Activated naive CD4-positive, alpha-beta T cell treated with anti-CD3 and anti-CD28 coated beads, Interleukin-2, amount 50 U/mL, for 72 hours (primary cell): ENCODE measurements at places on chromosomes 1 and 21.

DNA sequence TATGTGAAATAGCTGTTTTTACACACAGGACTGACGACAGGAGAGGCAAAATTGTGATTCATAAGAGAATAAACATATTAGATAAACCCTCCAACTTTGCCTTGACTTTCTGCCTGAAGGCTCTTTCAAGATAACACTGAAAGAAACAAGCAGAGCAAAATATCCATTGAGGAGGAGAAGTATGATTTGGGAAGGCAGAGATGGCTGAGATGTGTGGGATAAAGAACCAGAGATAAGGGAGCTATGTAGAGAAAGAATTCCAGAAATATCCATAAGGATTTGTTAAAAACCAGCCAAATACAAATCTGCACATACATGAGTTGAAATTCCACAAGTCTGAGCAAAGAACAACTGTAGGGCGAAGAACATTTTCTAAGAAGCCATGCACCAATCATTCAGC is 1064.7 kb downstream of the PLA2G4A start:
- DNase-seq, result no peak

- no peak for DNase-seq
Measured at GRCh38 chr1:26132128-26132833, 20.7 kb downstream of the PDIK1L start.

DNA sequence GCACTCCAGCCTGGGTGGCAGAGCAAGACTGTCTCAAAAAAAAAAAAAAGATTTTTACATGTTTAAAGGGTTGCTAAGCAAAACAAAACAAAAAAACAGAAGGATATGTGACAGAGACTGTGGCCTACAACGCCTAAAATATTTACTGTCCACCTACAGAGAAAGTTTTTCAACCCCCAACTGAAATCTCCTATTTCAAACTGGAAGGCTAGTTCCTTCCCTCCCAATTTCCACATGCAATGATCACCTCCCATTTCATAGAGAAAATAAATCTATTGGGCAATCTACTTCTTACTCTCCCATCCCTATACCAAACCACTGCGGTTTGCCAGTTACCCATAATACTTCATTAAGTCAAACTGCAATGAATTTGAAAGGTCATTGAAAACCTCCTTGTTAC is 74.2 kb downstream of the ST3GAL3 start:
- no peak for DNase-seq

DNA sequence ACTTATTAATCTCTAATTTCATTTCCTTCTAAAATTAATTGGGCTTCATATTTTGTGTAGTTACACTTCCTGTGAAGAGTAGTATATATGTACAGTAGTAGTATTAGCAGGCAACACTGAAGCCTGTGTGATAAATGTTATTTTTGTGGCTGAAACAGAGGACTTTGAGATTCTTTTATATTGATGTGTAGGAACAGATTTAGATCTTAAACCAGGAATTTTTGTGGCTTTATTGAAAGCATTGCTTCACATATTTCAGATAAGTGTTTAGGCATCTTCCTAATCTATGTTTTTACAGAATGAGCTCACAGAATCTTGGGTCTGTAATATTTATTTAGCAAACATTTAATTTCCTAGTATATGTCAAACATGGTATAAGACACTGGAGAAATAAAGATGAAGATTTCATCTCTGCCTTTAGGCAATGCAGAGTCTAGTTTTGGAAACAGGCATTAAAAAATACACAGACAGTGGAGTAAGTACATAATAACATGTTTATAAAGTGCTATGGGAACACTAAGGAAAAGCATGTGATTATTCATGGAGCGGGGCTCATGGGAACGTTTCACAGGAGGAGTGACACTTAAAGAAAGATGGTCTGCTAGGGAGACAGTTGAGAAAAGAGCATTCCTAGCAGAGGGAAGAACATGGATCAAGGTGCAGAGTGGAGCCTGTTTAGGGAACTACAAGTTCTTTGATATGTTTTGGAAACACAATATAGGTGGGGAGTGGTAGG is 52.7 kb downstream of the MIGA1 start:
- DNase-seq, result no peak

GRCh38 chr1:114467491-114467890 is 43.5 kb downstream of the TRIM33 start:
- DNase-seq, result no peak

- DNase-seq, result no peak
Measured at GRCh38 chr1:71390518-71390917, 309.7 kb upstream of the ZRANB2 start.

DNA sequence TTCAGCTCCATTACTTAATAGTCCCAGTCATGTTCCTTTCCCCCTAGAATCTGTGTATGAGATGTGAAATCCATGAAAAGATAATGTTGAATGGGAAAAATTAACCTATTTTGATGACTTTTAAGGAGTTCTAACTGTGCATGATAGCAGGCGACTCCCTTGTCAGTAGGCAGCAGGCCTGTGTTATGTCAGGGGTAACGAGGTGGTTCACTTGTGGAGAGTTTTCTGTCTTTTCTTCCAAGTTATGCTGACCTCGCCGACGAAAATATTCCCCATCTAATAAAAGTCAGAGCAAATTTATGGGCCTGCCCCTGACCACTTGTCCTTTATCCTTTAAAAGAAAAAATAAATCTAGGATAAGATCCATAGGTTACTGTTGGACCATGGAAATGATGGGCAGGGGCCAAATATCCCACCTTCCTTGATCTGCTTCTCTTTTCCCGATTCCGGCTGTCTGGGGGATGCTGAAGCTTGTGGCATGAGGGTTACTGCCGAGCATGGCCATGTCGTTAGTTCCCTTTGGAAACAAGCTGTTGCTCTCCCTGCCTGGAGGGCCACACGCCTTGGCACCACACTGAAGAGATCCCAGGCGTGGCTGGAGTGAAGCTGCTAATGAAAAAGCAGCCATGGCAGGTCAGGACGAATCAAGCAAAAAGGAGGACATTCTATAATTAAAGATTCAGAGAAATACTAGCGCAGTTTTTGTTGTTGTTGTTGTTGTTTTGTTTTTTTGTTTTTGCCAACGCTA is 93.8 kb downstream of the ROR1 start:
- DNase-seq, result no peak

GRCh38 chr1:212147581-212148033 is 112.1 kb downstream of the DTL start:
- DNase-seq, result no peak

GRCh38 chr1:93995837-93996536 is 86.8 kb upstream of the GCLM start:
- no peak for DNase-seq

DNA sequence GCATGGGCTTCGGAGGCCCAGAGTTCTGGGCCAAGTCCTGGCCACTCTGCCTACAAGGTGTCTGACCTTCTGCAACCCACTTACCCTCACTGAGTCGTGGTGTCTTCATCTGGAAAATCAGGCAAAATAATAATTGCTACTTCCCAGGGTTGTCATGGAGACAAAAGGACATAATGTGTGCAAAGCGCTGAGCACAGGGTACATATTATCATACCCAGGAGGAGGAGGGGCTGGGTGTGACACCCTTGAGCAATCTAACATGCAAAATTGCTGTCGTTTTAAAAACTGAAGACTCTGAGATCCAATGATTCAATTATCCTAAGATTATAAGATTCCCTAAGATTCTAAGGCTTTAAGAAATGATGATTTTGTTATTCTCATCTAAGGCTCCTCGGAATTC is 459.5 kb downstream of the PTPRU start:
- no peak for DNase-seq

DNA sequence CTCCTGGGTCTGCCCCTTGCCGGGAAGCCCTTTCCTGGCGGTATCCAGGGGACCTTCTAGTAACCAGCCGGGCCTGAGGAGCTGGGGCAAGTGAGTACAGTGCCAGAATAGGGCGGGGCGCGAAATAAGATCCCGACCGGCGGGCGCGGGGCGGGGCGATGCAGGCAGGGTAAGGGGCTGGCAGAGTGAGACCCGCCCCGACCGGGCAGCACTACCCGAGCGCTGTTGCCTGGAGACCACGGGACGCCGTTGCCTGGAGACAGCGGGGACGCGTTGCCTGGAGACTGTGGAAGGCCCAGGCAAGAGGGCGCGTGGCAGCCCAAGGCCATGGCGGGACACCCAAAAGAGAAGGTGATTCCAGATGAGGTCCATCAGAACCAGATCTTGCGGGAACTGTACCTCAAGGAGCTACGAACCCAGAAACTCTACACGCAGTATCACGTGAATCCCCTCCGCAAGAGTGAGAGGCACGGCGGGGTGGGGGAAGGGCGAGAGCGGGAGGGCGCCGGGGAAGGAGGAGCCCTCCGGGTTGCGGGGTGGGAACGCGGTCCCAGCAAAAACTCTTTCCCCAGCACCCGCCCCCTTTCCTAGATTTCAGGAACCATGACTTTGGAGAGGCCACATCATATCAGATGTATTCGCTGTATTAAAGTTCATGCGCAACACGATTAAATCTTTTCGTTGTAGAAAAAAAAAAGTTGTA is 24.3 kb downstream of the EBNA1BP2 start:
- no peak for DNase-seq

- no peak for DNase-seq
Measured at GRCh38 chr1:49187056-49187455, 410.4 kb upstream of the BEND5 start.

- DNase-seq, result no peak
Measured at GRCh38 chr1:28329395-28330153, 734 bp downstream of the MED18 start.

DNA sequence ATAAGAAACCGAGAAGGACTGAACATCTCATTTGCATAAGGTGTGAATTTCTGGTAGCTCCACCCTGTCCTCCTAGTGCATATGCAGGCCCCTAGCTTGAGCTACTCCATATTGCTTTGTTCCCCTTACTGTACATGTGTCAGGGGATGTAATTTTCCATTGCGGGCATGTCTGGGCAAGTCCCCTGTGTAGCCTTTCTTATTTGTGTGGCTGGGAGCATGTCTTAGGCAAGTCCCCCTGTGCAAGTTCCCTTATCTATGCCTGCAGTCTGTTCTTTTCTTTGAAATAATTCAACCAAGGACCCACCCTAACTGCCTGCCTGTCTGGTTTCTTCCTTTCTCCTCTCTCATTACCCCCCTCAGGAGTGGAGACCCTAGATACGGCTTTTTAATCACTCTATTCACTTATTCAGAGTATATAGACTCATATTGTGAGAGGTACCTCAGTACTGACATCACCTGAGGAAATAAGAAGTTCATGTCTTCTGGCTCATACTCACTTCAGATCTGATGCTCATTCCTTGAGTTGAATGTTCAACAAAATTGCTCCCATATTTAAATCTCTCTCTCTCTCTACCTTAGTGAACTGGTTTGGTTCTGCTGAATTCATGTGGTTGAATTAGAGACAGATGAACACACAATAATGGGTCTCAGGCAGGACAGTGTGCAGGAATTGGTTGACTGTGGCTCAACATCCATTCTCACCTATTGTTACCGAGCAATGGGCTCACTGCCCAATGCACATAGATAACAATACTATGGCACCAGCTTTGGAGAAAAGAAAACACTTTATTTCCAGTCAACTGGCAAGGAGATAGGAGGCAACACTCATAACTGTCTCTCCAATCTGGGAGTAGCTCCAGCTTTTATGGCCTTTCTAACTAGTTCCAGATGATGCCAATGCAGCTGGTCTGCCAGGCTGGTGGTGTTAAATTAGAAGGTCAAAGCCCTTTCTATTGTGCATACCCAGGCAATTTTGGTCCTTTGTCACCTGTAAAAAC is 27.9 kb upstream of the NPL start:
- no peak for DNase-seq
